ENCODE measurements at places on chromosomes 5 and 9.

- DNase-seq, result no peak
- no peak overlapping the region for H3K27ac ChIP-seq
- H3K4me3 ChIP-seq, result no peak overlapping the region
- H3K27me3 ChIP-seq, result peaks cover 3% of the 10 kb centered on the region
- H3K36me3 ChIP-seq, result no peaks in the 10 kb centered on the region
These were observed 31.1 kb downstream of the SEC61B start for GRCh38 chr9:99253134-99253533.

GRCh38 chr5:73947906-73948640 lies 322.1 kb downstream of the ARHGEF28 start:
- no peak overlapping the region for H3K27ac ChIP-seq
- peaks cover 9% of the 10 kb centered on the region for H3K36me3 ChIP-seq
- H3K4me1 ChIP-seq, result peaks cover 56% of the 10 kb centered on the region
- peaks cover 3% of the 10 kb centered on the region for H3K27me3 ChIP-seq

DNA sequence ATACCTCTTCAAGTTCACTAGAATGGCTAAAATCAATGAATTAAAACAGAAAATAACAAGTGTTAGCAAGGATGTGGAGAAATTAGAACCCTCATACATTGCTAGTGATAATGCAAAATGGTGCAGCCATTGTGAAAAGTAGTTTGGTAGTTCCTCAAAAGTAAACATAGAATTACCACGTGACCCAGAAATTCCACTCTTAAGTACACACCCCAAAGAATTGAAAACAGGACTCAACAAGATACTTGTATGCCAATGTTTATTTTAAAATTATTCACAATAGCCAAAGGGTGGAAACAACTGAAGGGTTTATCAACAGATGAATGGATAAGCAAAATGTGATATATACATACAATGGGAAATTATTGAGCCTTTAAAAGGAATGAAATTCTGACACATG lies 70.3 kb downstream of the BARX1 start:
- no peak overlapping the region for H3K27ac ChIP-seq
- no peak overlapping the region for H3K4me3 ChIP-seq
- H3K4me1 ChIP-seq, result peaks cover 9% of the 10 kb centered on the region
- peaks cover 38% of the 10 kb centered on the region for H3K27me3 ChIP-seq

GRCh38 chr9:4935001-4935672 lies 49.9 kb upstream of the JAK2 start:
- H3K4me3 ChIP-seq, result no peak overlapping the region
- peaks cover 10% of the 10 kb centered on the region for H3K27me3 ChIP-seq
- DNase-seq, result no peak
- no peaks in the 10 kb centered on the region for H3K4me1 ChIP-seq

- H3K4me3 ChIP-seq, result no peak overlapping the region
- peaks cover 46% of the 10 kb centered on the region for H3K4me1 ChIP-seq
- no peak overlapping the region for H3K27ac ChIP-seq
- no peaks in the 10 kb centered on the region for H3K36me3 ChIP-seq
- no peak for DNase-seq
- H3K27me3 ChIP-seq, result no peaks in the 10 kb centered on the region
These were observed 176.6 kb downstream of the NR3C1 start for GRCh38 chr5:143226872-143227271.

DNA sequence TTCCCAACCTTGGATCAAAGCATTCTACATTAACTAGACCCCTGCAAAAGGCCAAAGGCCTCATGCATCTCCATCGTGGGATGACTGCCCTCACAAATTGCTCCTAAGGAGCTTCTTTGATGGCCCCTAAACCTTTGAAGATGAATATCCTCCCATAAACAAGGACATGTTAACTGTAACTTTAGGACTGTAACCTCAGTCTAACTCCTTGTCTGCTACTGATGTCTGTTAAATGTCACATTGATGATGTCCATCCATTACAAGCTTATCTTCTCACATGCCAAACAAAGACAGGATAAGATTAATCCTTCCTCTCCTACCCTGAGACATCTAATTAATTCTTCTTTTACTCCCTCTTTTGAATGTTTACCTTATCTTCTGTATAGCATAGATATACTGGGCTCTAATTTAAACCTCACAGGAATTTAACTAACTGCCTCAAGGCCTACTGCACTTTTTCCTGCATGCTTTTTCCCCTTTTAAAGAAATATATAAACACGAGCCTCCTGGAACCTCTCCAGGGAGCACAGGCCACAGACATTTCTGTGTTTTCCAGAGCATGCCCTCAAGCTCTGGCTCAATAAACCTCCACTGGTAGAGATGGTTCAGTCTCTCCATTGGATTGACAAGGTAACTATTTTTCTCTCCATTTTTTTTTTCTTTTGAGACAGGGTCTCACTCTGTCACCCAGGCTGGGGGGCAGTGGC lies 90.6 kb upstream of the SLC25A48 start:
- no peak for DNase-seq
- peaks cover 10% of the 10 kb centered on the region for H3K4me1 ChIP-seq
- H3K4me3 ChIP-seq, result no peak overlapping the region
- peaks cover 4% of the 10 kb centered on the region for H3K36me3 ChIP-seq
- H3K27me3 ChIP-seq, result peaks cover 2% of the 10 kb centered on the region

DNA sequence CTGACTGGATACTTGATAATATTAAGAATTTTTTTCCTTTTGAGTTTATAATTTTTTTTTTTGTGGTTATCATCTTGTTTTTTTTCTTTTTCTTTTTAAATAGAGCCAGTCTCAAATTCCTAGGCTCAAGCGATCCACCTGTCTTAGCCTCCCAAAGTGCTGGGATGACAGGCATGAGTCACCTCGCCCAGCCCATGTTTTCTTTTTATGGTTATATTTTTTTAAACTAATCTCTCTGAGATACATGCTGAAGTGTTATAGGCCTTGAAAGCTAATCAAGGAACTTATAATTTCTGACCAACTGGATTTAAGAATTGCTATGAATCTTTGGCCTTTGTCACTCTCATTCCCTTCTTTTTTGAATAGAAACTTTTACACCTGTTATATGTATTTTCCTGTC lies 6.8 kb upstream of the AMACR start:
- DNase-seq, result no peak
- peaks cover 10% of the 10 kb centered on the region for H3K4me1 ChIP-seq
- no peak overlapping the region for H3K27ac ChIP-seq
- peaks cover 45% of the 10 kb centered on the region for H3K36me3 ChIP-seq

DNA sequence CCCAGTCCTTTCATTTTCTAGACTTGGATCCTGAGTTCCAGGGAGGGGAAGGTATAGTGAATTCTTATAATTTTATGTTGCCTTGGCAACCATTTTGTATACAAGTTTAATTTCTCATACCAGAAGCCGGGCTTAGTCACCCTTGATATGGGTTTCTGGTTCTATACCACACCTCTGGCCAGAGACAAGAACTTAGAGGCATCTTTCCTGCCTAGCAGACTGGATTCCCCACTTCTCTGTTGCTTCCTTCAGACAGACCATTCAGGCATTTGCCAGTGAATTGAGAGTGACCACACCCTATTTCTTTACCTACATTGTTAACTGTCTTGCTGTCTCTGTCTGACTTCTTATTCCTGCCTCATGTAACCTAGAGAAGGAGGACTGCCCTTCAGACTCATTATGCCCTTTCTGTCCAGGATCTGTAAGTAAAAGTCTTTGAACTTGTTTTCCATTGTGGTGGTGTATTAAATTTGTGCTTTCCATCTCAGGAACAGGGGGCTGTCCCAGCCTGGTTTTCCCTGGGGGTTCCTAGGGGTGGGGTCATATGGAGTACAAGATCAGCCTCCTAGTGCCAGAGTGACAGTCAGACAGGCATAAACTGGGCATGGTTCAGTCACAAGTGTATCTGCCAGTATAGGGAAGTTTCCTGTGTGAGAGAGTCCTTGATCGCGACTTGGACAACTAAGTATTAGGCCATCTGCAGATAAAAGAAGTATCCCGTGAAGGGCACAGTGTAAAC lies 27.4 kb downstream of the TNFSF8 start:
- no peaks in the 10 kb centered on the region for H3K36me3 ChIP-seq
- no peak overlapping the region for H3K4me3 ChIP-seq
- peaks cover 2% of the 10 kb centered on the region for H3K27me3 ChIP-seq
- no peak overlapping the region for H3K27ac ChIP-seq
- H3K4me1 ChIP-seq, result peaks cover 19% of the 10 kb centered on the region

- no peak for DNase-seq
- H3K4me3 ChIP-seq, result no peak overlapping the region
These were observed 209.4 kb downstream of the PIK3R1 start for GRCh38 chr5:68424799-68425537.

GRCh38 chr9:21590058-21590996 lies 108.2 kb upstream of the IFNE start:
- H3K36me3 ChIP-seq, result no peaks in the 10 kb centered on the region
- H3K27me3 ChIP-seq, result no peaks in the 10 kb centered on the region
- H3K4me3 ChIP-seq, result no peak overlapping the region
- no peak for DNase-seq
- no peak overlapping the region for H3K27ac ChIP-seq

DNA sequence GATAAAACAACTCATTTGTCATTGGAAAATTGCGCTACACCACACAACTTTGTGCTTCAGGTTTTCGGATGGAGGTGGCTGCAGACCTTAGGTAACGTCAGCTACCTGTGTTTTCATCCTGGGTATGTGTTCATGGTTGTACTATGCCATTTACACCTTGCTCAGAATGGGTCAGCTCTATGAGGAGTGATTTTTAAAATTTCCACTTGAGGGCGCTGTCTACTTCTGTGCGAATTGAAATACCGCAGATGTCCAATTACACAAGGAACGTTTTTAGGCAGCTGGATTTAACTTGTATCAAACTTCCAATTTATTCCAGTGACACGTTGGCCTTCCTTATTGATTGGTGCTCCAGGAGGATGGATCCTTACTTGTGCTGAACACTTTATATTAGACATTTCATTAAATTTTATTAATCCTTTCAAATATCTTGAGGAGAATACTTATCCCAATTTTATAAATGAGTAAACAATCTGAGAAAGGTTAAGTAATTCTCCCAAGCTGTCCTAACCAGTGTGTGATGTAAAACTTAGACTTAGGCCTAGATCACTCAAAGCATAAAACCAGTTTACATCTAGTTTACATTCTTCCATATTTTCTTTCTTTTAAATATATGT lies 23.4 kb downstream of the DMRTA1 start:
- H3K4me3 ChIP-seq, result no peak overlapping the region
- no peak overlapping the region for H3K27ac ChIP-seq
- H3K36me3 ChIP-seq, result no peaks in the 10 kb centered on the region
- DNase-seq, result peak; percentile 44

- no peak for DNase-seq
- no peaks in the 10 kb centered on the region for H3K36me3 ChIP-seq
- H3K27me3 ChIP-seq, result peaks cover 59% of the 10 kb centered on the region
- H3K4me3 ChIP-seq, result no peak overlapping the region
These were observed 116.1 kb downstream of the NRG2 start for GRCh38 chr5:139926797-139927503.

DNA sequence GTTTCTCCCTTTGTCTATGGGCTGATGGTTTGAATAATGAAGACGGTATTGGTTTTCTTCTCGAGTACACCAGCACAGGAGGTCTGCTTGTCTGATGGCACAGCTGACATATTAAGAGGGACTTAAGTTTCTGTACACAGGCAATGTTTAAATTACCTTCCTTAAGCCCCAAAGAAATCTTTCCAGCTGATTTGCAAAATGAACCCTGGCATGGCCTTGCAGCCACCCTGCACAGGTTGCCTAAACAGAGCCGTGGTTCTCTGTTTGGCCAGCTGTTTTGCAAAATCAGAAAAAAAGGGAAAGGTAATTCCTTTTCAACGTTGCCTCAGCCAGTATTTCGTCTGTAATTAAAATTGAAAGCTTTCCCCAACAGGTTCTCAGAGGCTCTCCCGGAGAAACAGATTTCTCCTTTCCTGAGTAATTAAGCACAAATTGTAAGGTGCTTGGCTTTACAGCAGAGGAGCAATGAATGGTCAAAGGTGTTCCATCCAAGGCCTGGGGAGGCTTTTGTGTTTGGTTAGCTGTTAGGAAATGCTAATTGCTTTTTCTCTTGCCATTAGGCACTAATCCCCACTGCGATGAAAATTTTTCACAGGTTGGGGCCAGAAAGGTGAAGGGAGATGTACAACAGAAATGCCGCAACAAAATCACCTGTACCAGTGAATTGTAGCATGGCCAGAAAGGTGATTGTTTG lies 138.9 kb downstream of the RASEF start:
- H3K4me1 ChIP-seq, result peaks cover 55% of the 10 kb centered on the region
- peaks cover 5% of the 10 kb centered on the region for H3K36me3 ChIP-seq

- peak overlapping the region; percentile 39 for H3K4me3 ChIP-seq
- peaks cover 8% of the 10 kb centered on the region for H3K27me3 ChIP-seq
- peaks cover 49% of the 10 kb centered on the region for H3K36me3 ChIP-seq
- peaks cover 64% of the 10 kb centered on the region for H3K4me1 ChIP-seq
- peak overlapping the region; percentile 96 for H3K27ac ChIP-seq
These were observed 23.6 kb downstream of the PRRC2B start for GRCh38 chr9:131417264-131418142.

GRCh38 chr9:135589596-135590485 lies 28.3 kb downstream of the PAEP start:
- DNase-seq, result no peak
- H3K27ac ChIP-seq, result no peak overlapping the region
- H3K4me3 ChIP-seq, result no peak overlapping the region
- H3K4me1 ChIP-seq, result no peaks in the 10 kb centered on the region
- H3K36me3 ChIP-seq, result no peaks in the 10 kb centered on the region
- peaks cover 14% of the 10 kb centered on the region for H3K27me3 ChIP-seq

GRCh38 chr5:143775258-143775657 lies 36.7 kb upstream of the HMHB1 start:
- H3K36me3 ChIP-seq, result peaks cover 1% of the 10 kb centered on the region
- no peak overlapping the region for H3K27ac ChIP-seq
- no peaks in the 10 kb centered on the region for H3K27me3 ChIP-seq
- no peak for DNase-seq

GRCh38 chr5:88888848-88889188 lies 5.8 kb upstream of the MEF2C start:
- no peak for DNase-seq
- H3K27me3 ChIP-seq, result peaks cover 73% of the 10 kb centered on the region

DNA sequence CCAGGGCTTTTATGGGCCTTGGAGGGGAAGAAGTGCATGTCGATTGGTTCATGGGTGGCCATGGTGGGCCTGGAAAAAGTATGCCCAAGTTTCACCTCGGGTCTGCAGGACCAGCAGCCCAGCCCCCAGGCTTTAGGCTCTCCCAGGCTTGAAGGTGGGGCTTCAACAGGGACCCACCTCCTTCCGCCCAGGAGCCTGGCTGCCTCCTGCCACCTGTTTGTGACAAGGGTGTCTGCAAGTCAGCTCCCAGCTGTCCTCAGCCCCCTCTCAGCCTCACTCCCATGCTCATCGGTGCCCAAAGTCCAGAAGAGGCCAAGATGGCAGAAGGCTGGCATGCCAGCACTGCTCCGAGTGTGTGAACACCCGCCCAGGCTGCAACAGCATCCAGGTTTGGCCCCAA lies 1063.2 kb upstream of the ACO1 start:
- no peak overlapping the region for H3K4me3 ChIP-seq
- no peaks in the 10 kb centered on the region for H3K4me1 ChIP-seq
- no peak overlapping the region for H3K27ac ChIP-seq
- H3K36me3 ChIP-seq, result no peaks in the 10 kb centered on the region
- no peak for DNase-seq

DNA sequence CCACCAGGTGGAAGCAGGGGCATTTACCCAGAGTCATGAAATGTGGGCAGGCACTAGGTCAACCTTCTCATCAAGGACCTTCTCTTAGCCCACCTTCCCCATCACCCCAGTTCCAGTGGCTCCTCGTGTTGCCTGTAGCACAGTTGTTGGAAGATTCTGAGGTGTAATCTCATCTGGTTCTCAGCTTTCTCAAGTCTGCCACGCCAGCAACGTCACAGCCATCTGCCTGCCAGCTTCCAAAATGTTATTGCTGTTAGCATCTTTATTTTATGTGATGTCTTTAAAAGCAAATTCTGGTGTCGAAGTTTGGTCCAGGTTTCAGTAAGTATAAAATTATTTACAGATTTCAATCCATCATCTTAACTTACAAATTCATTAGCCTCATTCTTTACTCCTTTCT lies 10.7 kb downstream of the C9orf153 start:
- DNase-seq, result no peak
- H3K27ac ChIP-seq, result no peak overlapping the region
- H3K27me3 ChIP-seq, result peaks cover 3% of the 10 kb centered on the region
- no peak overlapping the region for H3K4me3 ChIP-seq
